ENCODE measurements at places on chromosomes 2 and 18. TPM values are rescaled to one million over a fixed set of nuclear protein-coding genes. Genes with fewer than 3 reads are reported as not detected.

The FKBP7 gene
- total RNA-seq: 25.7 TPM

The MLPH gene
- total RNA-seq: not detected

The PPP3R1 gene
- 20.8 TPM for total RNA-seq

The MYO5B gene
- total RNA-seq: 1.1 TPM

The AGBL5 gene
- 15.7 TPM for total RNA-seq
